Endothelial cell of coronary artery (primary cell): ENCODE measurements at places on chromosomes 3 and 15. TPM values are rescaled to one million over a fixed set of nuclear protein-coding genes. Genes with fewer than 3 reads are reported as not detected.

The CLSTN2 gene
- total RNA-seq = 0.09 TPM in 2 replicates

The IGSF11 gene
- total RNA-seq = not detected in 2 replicates

The PLA2G4E gene
- not detected in 2 replicates for total RNA-seq

The EPHA3 gene
- 1.7 TPM in 1 of 2 replicates, not detected in the other for total RNA-seq

The SLC24A5 gene
- total RNA-seq = not detected in 2 replicates

The ARHGEF26 gene
- 0.54 and 0.94 TPM in 2 replicates for total RNA-seq

The SERPINI1 gene
- total RNA-seq = 0.36 and 0.38 TPM in 2 replicates

The POPDC2 gene
- 0.09 TPM in 2 replicates for total RNA-seq

The NOX5 gene
- total RNA-seq = under 0.01 TPM in 1 of 2 replicates, not detected in the other

The MEX3B gene
- total RNA-seq = 10.4 and 12.4 TPM in 2 replicates

The GRAMD1C gene
- total RNA-seq = 16.2 and 22.1 TPM in 2 replicates

The ERICH6 gene
- under 0.01 TPM in 1 of 2 replicates, not detected in the other for total RNA-seq

The CSPG4 gene
- under 0.01 and 8.9 TPM in 2 replicates for total RNA-seq

The CRELD1 gene
- total RNA-seq = 19.1 and 49.9 TPM in 2 replicates
